ENCODE measurements at places on chromosomes 11 and 22. TPM values are rescaled to one million over a fixed set of nuclear protein-coding genes. Genes with fewer than 3 reads are reported as not detected.

DNA sequence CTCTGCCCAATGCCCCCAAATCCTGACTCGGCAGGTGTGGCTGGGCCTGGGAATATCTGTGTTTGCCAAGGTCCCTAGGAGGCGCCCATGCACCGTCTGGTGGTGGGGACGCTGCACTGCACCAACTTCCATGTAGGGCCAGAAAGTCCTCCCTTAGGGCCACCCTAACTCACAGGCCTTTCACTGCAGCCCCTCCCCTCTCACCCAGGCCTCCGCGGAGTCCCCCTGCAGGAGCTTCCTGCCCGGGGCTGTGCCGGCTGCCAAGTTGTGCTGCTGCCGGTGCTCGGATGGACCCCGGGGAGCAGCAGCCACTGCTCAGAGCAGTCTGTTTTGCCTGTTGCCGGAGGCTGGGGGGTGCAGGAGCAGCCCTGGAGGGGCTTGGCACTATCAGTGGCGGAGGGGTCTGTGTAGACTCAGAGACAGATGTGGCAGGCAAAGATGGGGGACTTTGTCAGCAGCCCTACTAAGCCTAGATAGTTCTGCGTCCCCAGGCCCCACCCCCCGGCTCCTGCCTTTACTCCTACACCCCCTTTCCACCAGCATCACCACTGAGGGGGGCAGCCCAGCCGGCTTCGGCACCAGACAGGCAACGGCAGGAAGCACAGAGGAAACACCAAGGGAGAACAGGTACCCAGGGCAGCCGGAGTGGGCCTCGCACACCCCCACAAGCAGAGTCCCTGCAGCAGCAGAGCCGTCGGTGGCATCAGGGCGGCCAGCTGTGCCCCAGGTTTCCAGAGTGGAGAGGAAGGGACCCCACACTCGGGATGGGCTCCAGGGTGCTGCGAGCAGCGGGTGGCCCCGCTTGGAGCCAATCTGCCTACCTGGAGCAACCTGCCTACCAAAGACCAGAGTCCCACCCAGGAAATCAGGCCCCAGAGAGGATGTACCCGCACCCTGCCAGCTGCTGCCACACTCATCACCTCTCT is 124.3 kb downstream of the TRIM29 start:
- DNase-seq, result peak; percentile 10
- no peak overlapping the region for H3K27ac ChIP-seq
- no peak overlapping the region for H3K4me3 ChIP-seq
- H3K4me1 ChIP-seq, result no peaks in the 10 kb centered on the region
- no peaks in the 10 kb centered on the region for H3K36me3 ChIP-seq

- H3K27me3 ChIP-seq, result no peaks in the 10 kb centered on the region
- no peaks in the 10 kb centered on the region for H3K36me3 ChIP-seq
- no peaks in the 10 kb centered on the region for H3K4me1 ChIP-seq
- no peak for DNase-seq
Observed at GRCh38 chr11:63242089-63242781, 1.2 kb downstream of the SLC22A25 start.

- DNase-seq, result no peak
- peaks cover 18% of the 10 kb centered on the region for H3K4me1 ChIP-seq
- H3K27ac ChIP-seq, result no peak overlapping the region
- peaks cover 10% of the 10 kb centered on the region for H3K36me3 ChIP-seq
Observed at GRCh38 chr22:35426801-35427140, 26.8 kb downstream of the MCM5 start.

DNA sequence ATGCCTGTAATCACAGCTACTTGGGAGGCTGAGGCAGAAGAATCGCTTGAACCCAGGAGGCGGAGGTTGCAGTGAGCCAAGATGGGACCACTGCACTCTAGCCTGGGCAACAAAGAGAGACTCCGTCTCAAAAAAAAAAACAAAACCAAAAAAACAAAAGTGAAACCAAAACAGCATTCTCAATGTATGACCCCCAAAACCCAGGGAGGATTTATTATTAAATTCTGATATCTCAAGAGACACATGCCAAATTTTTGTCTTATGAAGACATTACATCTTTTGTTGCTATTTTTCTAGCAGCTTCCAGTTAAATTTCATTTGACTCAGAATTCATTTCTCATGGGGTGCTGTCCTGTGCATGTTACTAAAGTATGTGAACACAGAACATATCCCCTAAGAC is 3.0 kb upstream of the YPEL4 start:
- H3K27ac ChIP-seq, result no peak overlapping the region
- H3K4me1 ChIP-seq, result peaks cover 16% of the 10 kb centered on the region
- DNase-seq, result no peak
- no peak overlapping the region for H3K4me3 ChIP-seq
- H3K27me3 ChIP-seq, result no peaks in the 10 kb centered on the region
- H3K36me3 ChIP-seq, result no peaks in the 10 kb centered on the region

GRCh38 chr11:61201476-61201875 is 1.8 kb upstream of the PGA3 start:
- H3K27me3 ChIP-seq, result peaks cover 19% of the 10 kb centered on the region
- no peak overlapping the region for H3K4me3 ChIP-seq
- H3K27ac ChIP-seq, result no peak overlapping the region
- H3K36me3 ChIP-seq, result no peaks in the 10 kb centered on the region
- no peak for DNase-seq
- no peaks in the 10 kb centered on the region for H3K4me1 ChIP-seq

DNA sequence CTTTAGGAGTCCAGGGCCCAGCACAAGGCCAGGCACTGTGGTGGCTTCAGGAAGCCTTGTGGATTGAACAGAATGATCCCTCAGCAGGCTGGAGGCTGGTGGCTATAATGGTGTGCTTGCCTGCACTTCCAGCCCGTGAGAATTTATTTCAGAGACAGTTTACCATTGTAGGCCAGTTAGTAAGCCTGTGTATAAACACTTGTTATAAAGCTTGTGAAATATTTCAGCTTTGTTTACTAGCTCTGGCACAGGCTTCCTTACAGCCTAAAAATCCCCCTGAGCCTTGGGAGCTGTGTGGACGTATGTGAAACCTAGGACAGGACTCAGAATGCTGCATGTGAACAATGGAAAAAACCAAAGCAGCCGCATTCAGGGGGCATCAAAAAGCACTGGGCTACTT is 26.6 kb upstream of the ACER3 start:
- no peaks in the 10 kb centered on the region for H3K36me3 ChIP-seq
- H3K4me3 ChIP-seq, result no peak overlapping the region
- H3K27ac ChIP-seq, result no peak overlapping the region
- peaks cover 60% of the 10 kb centered on the region for H3K27me3 ChIP-seq

DNA sequence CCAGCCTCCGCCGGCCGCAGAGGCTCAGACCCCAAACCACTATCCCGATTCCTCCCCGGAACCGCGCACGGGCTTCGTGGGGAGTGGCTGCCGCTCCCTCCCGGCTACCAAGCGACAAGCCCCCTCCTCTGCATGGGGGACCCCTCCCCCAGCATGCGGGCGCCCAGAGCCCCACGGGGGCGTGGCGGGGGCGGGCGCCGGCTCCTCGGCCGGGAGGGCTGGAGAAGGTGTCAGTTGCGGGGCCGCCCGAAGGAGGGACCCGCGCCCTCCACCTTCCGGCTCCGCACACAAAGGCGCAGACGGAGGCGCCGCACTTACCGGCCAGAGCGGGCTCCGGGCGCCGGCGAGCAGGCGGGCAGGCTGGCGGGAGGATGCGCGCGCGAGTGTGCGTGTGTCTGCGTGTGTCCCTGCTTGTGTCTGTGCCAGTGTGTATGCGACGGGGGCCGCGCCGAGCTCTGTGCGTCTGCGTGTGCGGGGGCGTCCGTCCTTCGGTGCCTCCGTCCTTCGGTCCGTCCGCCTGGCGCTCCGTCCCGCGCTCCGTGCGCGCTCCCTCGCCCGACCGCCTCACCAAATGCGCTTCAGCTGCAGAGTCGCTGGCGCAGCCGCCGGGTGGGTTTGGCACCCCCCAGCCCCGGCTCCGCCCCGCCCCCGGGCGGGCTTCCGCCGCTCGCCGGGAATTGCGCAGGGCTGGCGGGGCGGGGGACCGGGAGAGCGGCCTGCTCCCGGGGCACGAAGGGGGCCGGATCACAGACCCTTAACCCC is at the start of gene PTPN5:
Gene PTPN5 (minus strand): TSS at position 592 of the 762 bp plus-strand sequence. CDS start 19,840 bp downstream, outside the sequence.
- no peak for DNase-seq
- H3K36me3 ChIP-seq, result no peaks in the 10 kb centered on the region
- peaks cover 44% of the 10 kb centered on the region for H3K27me3 ChIP-seq
- no peaks in the 10 kb centered on the region for H3K4me1 ChIP-seq
- no peak within 1 kb of the TSS for H3K27ac ChIP-seq

DNA sequence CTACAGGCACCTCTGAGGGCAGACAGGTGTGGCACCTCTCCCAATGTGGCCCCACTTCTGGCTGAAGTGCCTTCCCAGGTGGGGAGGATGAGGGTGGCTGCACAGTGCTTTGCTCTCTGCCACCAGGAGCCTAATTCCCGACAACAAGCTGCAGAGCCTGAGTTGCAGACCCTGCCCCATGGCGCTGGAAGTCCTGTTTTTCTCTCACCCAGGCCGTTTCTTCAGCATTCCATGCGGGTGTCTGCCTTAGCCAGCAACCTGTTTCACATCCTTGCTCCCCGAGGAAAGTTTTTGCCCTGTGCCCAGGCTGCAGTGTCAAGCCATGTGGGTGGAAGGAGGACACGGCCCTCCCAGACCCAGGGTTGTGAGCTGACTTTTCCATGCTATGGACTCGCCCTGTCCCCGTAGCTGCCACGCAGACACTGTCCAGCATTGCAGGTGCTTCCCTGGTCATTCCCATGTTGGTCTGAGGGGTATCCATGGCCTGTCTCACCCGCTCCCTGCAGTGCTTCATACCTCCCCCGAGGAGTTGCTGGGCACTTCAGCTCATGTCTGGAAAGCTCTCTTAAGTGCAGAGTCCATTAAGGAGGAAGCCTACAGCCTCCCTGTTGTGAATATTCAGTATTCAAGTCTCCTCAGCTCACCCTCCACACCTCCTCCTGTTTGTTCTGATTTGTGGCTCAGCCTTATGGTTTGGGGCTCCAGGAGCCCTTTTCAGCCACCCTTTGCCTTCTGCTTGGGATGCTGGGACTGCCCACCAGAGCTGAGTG is 2.9 kb downstream of the DAGLA start:
- no peak overlapping the region for H3K27ac ChIP-seq
- DNase-seq, result no peak
- peaks cover 62% of the 10 kb centered on the region for H3K27me3 ChIP-seq
- no peak overlapping the region for H3K4me3 ChIP-seq
- H3K4me1 ChIP-seq, result peaks cover 4% of the 10 kb centered on the region

- no peak for DNase-seq
- H3K4me1 ChIP-seq, result no peaks in the 10 kb centered on the region
- no peak overlapping the region for H3K27ac ChIP-seq
- no peaks in the 10 kb centered on the region for H3K36me3 ChIP-seq
- no peak overlapping the region for H3K4me3 ChIP-seq
Observed at GRCh38 chr22:49752598-49753091, 75.0 kb downstream of the BRD1 start.

DNA sequence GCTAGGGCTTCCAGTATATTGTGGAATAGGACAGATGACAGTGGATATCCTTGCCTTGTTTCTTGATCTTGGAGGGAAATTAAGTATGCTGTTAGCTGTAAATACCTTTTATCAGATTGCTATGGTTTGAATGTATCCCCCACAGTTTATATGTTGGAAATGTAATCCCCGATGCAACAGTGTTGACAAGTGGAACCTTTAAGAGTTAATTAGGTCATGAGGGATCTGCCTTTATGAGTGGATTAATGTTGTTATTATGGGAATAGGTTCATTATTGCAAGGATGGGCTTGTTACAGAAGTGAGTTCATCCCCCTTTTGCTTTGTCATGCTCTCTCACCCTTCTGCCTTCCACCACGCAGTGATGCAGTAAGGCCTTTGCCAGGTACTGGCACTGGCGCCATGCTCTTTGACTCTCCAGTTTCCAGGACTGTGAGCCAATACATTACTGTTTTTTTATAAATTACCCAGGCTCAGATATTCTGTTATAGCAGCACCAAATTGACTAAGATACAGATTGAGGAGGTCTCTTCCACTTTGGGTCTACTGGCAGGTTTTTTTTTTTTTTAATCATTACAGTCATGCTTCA is 16.4 kb downstream of the CABIN1 start:
- no peaks in the 10 kb centered on the region for H3K27me3 ChIP-seq
- no peaks in the 10 kb centered on the region for H3K4me1 ChIP-seq
- no peak overlapping the region for H3K4me3 ChIP-seq
- DNase-seq, result no peak
- no peak overlapping the region for H3K27ac ChIP-seq

- no peak overlapping the region for H3K27ac ChIP-seq
- peak; percentile 96 for DNase-seq
- no peak overlapping the region for H3K4me3 ChIP-seq
- no peaks in the 10 kb centered on the region for H3K27me3 ChIP-seq
- H3K4me1 ChIP-seq, result peaks cover 18% of the 10 kb centered on the region
- peaks cover 11% of the 10 kb centered on the region for H3K36me3 ChIP-seq
Observed at GRCh38 chr22:35313311-35314121, 13.8 kb downstream of the TOM1 start.

GRCh38 chr11:9138612-9139579 is 47.5 kb upstream of the SCUBE2 start:
- no peak overlapping the region for H3K4me3 ChIP-seq
- peak overlapping the region; percentile 36 for H3K27ac ChIP-seq
- peaks cover 44% of the 10 kb centered on the region for H3K36me3 ChIP-seq
- peak; percentile 95 for DNase-seq
- no peaks in the 10 kb centered on the region for H3K27me3 ChIP-seq

DNA sequence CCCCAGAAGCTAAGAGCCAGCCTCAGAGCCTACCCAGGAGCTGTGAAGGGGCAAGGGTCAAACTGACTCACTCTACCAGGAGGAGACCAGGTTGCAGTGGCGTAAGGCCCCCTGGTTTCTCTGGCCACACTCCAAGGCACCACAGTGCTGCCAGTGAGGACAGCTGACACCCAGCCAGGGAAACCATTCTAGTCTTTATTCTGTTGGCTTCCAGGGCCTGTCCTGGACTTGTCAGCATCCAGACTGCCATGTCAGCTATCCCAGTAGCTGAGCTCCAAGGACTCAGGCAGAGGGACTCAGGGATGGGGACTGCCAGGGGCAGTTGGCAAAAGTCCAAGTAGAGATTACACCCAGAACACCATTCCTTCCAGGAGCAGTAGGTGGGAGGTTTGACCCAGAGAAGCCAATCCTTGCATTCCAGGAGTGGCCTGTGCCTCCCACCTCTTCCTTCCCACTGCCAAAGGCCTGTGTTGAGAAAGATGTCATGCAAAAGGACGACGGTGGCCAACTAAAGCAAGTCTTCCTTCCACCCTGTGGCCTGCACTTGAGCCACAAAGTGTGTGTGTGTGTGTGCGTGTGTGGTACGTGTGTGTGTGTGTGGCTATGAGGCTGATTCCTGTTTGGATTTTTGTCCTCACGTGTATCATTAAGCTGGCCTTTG is 3.6 kb upstream of the MAPK8IP1 start:
- H3K4me3 ChIP-seq, result no peak overlapping the region
- H3K4me1 ChIP-seq, result peaks cover 2% of the 10 kb centered on the region
- H3K27me3 ChIP-seq, result peaks cover 11% of the 10 kb centered on the region
- peaks cover 31% of the 10 kb centered on the region for H3K36me3 ChIP-seq
- DNase-seq, result no peak
- H3K27ac ChIP-seq, result no peak overlapping the region

GRCh38 chr11:67379061-67380058 is 6.0 kb upstream of the CLCF1 start:
- no peak for DNase-seq
- peaks cover 24% of the 10 kb centered on the region for H3K4me1 ChIP-seq
- no peaks in the 10 kb centered on the region for H3K27me3 ChIP-seq
- peak overlapping the region; percentile 18 for H3K27ac ChIP-seq
- no peaks in the 10 kb centered on the region for H3K36me3 ChIP-seq

- H3K36me3 ChIP-seq, result peaks cover 10% of the 10 kb centered on the region
- peak; percentile 52 for DNase-seq
- H3K27ac ChIP-seq, result peak overlapping the region; percentile 71
Observed at GRCh38 chr11:62124186-62125113, 639 bp downstream of the INCENP start.

- DNase-seq, result no peak
- H3K4me3 ChIP-seq, result no peak overlapping the region
- H3K27ac ChIP-seq, result no peak overlapping the region
- no peaks in the 10 kb centered on the region for H3K27me3 ChIP-seq
- H3K36me3 ChIP-seq, result no peaks in the 10 kb centered on the region
Observed at GRCh38 chr11:43223026-43223425, 88.8 kb upstream of the API5 start.

Gene RSF1
- 18.5 TPM for total RNA-seq

Gene BTBD18
- not detected for total RNA-seq

Gene C11orf91
- not detected for total RNA-seq
